ENCODE measurements at places on chromosomes 12 and 14.
A peak's percentile ranks its signal among the peaks of the same experiment; 100 is the strongest.

GRCh38 chr12:75439048-75439447 lies 41.5 kb upstream of the GLIPR1 start:
- no peak for DNase-seq

DNA sequence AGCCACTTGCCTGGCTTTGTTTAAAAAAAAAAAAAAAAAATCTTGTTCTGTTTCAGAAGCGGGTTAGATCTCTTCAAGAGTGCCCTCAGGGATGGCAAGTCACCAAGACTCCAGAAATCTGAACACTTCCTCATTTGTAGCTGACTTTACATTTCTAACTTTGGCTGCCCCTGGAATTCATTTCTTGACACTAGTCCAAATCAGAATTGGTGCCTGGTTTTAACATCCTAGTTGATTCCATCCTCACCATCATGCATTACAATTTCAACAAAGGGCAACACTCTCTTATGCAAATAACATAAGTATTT lies 295.5 kb downstream of the RMST start:
- DNase-seq: no peak

GRCh38 chr12:22029991-22030390 lies 16.0 kb upstream of the CMAS start:
- DNase-seq: no peak

DNA sequence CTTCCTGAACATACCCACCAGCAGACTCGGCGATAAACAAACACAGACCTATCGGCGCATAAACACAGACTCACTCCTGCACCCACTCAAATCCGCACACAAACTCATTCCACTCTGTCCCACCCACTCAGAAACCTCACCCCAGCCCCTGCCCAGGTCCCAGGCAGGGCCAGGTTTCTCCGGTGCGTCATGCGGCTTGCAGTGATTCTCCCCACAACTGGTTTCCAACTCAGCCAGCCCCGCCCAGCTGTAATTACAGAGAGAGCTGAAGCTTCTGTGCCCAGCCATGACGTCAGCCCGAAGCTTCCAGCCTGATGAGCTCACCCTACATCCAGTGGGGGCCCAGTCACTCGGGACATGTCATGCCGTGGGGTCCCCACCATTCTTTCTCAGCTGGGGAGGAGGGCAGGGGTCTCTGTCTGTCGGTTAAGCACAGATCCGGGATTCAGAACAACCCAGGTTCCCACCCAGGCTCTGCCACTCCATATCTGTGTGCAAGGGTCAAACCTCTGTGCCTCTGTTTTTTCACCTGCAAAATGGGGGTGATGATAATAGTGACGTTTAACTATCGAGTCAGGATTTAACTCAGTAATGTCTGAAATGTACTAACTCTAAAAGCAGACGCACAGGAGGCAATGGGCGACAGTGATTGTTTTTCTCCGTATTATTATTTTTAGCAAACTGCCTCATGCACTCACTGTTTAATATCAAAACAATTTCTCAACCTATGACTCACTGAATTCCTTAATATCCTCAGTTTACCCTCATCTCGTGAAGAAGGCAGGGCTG lies 2.3 kb upstream of the HSPB8 start:
- DNase-seq: peak; percentile 96

GRCh38 chr12:92553389-92553788 lies 149.4 kb upstream of the PLEKHG7 start:
- no peak for DNase-seq

GRCh38 chr12:3196488-3196887 lies 119.3 kb downstream of the TSPAN9 start:
- no peak for DNase-seq
